ENCODE measurements at places on chromosomes 5 and 9. TPM values are rescaled to one million over a fixed set of nuclear protein-coding genes. Genes with fewer than 3 reads are reported as not detected.
A peak's percentile ranks its signal among the peaks of the same experiment; 100 is the strongest.

The C7 gene
- 7.7 TPM for polyA plus RNA-seq

- peak; percentile 61 for DNase-seq
- H3K4me3 ChIP-seq: no peak overlapping the region
- no peaks in the 10 kb centered on the region for H3K36me3 ChIP-seq
- H3K4me1 ChIP-seq: no peaks in the 10 kb centered on the region
Observed at GRCh38 chr9:94623253-94623652, 16.1 kb downstream of the FBP1 start.

The SLC27A6 gene
- 6.0 TPM for polyA plus RNA-seq

The RLN1 gene
- polyA plus RNA-seq: 0.34 TPM

The SPINK4 gene
- polyA plus RNA-seq: not detected

The IL4 gene
- polyA plus RNA-seq: not detected

DNA sequence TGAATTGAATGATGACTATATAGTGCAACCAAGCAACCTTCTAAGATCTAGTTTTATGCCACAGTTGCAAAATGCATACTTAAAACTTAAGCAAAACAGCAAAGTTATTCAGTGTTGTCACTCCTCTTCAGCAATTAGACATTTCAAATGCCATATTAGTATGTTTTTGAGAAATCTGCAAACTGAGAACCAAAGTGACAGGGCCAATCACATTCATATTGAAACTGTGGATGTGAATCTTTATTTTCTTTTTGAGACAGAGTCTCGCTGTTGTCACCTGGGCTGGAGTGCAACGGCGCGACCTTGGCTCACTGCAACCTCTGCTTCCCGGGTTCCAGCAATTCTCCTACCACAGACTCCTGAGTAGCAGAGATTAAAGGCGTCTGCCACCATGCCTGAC lies 249.2 kb upstream of the EFNA5 start:
- H3K36me3 ChIP-seq: no peaks in the 10 kb centered on the region
- no peaks in the 10 kb centered on the region for H3K4me1 ChIP-seq
- H3K27me3 ChIP-seq: no peaks in the 10 kb centered on the region
- no peak overlapping the region for H3K4me3 ChIP-seq
- H3K27ac ChIP-seq: no peak overlapping the region
- no peak for DNase-seq

DNA sequence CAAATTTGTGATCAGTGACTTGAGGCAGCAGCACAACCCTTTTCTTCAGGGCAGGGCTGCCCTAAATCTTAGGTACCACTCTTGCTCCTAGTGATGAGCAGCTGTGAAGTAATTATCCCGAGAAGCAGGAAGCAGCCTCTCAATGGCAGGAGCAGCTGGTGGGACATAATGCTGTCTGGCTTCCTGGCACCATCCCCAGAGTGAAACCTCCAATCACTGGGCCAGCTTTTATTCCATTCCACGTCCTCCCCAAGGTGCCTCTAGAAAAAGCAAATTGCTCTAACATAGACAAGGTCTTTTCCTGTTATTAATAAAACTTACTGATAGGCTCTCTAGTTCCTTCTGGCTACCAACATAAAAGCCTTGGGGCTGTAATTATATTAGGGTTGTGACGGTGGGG lies 154.0 kb downstream of the FRMD3 start:
- no peak overlapping the region for H3K27ac ChIP-seq
- no peaks in the 10 kb centered on the region for H3K36me3 ChIP-seq
- H3K27me3 ChIP-seq: no peaks in the 10 kb centered on the region
- H3K4me3 ChIP-seq: no peak overlapping the region

DNA sequence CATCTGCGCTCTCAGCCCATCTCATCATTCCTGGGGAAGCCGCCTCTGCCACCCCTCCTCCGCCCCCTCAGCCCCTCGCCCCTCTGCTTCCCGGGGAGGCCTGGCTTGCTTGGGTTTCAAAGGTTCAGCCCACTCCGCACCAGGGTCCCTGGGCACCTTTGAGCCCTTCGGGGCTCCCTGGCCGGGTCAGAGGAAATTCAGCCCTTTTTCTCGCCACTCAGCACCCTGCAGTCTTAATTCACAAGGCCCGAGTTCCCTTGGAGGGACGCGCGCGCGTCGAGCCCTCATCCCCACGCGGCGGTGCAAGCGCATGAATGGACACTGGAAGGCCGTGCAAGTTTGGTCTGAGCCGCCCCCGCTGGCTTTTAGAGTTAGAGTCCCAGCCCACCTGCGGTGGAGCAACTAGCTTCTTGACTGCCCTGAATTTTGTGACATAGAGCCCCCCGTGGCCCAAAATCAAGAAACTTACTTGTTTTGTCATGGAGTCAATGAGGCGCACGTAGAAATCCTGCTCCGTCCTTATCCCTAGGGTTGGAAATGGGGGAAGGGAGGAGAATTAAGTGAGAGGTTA lies 4.5 kb downstream of the EBF1 start:
- H3K27me3 ChIP-seq: peaks cover 66% of the 10 kb centered on the region
- no peak overlapping the region for H3K27ac ChIP-seq
- H3K4me1 ChIP-seq: peaks cover 4% of the 10 kb centered on the region
- no peak for DNase-seq

DNA sequence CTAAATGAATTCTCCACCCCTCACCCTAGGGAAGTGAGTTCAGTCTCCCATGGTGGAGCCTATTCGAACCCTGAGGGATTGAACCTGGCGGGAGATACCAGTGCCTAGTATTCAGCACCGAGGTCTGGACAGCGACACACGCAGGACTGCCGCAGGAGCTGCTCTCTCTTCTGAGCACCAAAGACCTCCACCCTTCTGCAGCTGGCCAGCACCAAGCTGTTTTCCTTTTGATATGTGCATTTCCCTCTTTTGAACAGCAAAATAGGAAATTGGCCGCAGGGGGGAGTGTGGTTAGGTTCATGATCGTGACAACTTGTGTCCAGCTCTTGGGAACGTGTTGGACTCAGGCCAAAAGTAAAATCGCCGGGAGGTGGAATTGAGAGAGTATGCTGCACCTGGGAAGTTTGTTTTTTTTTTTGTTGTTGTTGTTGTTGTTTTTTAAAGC lies 1.2 kb upstream of the PCSK1 start:
- peak; percentile 86 for DNase-seq
- no peak overlapping the region for H3K27ac ChIP-seq
- H3K4me1 ChIP-seq: no peaks in the 10 kb centered on the region
- peaks cover 76% of the 10 kb centered on the region for H3K27me3 ChIP-seq
- no peak overlapping the region for H3K4me3 ChIP-seq

The SAXO1 gene
- polyA plus RNA-seq: 0.04 TPM

DNA sequence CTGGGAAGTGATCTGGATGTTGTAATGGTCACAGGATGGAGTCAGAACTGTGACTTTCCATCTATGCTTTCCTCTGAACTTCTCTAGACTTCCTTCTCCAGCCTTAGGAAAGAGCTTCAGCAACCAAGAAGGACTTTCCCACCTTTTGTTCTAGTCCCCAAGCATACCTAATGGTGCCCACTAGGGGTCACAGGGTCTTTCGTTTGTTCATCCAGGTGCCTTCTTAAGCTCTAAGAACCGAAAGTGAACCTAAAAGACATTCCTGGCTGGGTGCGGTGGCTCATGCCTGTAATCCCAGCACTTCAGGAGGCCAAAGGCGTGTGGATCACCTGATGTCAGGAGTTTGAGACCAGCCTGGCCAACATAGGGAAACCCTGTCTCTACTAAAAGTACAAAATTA lies 1.8 kb upstream of the WNT8A start:
- no peaks in the 10 kb centered on the region for H3K36me3 ChIP-seq
- no peak overlapping the region for H3K27ac ChIP-seq
- no peak overlapping the region for H3K4me3 ChIP-seq
- H3K4me1 ChIP-seq: no peaks in the 10 kb centered on the region
